Dermis blood vessel endothelial cell (primary cell): ENCODE measurements at places on chromosomes 16 and 17. TPM values are rescaled to one million over a fixed set of nuclear protein-coding genes. Genes with fewer than 3 reads are reported as not detected.
A peak's percentile ranks its signal among the peaks of the same experiment; 100 is the strongest.

DNA sequence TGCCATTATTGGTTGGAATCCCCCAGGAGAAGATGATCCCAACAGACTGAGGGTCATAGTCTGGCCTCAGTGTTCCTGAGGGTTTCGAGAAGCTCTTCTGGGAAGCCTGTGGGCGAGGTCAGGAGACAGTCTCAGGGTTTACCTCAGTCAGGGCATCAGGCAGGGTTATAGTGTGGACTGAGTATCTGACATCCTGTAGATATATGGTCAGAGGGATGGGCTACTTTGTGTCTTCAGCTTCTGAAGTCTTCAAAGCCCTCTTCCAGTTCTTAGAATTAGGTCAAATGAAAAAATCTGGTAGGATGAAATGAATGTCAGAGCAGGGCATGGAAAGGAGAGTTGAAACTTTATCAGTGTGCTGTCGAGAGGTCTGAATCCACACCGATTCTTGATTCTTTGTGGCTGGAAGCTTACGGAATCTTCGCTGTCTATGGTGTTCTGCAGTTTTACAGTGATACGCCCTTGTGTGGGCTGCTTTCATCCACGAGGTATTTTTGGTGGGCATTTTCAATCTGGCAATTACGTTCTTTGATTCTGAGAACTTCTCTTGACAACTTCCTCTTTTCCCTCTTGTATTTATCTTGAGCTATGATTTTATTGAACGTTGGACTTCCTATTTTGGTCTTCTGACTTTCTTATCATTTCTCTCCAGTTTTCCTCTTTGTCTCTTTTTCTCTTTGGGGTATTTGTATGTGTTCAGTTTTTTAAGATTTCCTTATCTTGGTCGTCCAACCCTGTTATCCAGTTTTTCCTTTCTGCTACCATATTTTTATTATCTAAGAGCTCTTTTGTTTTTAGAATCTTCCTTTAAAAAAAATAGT is 30.4 kb downstream of the BPTF start:
- no peak for DNase-seq

The NLRC5 gene
- 25.5 and 34.5 TPM in 2 replicates for total RNA-seq

The ARHGDIG gene
- total RNA-seq = 1.2 TPM in 1 of 2 replicates, not detected in the other

The KRT15 gene
- total RNA-seq = 0.51 TPM in 2 replicates

DNA sequence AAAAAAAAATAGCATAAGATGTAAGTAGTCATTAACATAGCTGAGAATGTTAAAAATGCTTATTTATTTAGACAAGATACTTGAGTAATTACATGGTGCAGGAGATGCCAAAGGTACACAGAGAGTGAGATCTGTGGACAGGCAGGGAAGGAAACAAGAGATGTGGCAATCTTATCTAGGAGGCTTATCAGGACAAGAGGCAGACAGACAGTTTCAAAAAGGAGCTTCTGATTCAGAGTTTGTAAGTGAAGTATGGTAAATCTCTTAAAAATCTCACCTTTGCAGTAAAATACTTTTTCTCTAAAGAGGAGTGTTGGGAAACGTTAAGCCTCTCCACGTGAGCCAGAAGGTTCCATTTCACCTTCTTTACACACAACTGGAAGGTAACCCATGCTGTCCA is 19.9 kb upstream of the GHDC start:
- DNase-seq = no peak

The KRT32 gene
- not detected in 2 replicates for total RNA-seq

The IL21R gene
- total RNA-seq = under 0.01 and 0.14 TPM in 2 replicates

DNA sequence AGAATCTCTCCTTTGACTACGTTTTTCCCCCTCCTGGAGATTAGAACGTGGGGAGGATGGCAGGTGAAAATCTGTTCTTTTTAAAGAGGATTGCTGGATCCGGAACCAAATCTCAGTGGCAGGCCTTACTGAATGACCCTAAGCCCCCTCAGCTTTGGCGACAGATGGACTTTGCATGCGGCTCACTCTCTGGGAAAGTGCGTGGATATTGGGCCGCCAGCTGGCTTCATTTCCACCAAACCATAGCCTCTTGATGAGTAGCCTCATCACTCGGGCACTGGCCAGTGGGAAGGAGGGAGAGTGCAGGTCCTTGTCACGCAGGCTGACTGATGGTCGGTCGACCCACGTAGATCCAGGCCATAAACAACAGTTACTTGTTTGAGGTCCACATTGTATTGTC is 31.3 kb upstream of the CCDC182 start:
- no peak for DNase-seq

DNA sequence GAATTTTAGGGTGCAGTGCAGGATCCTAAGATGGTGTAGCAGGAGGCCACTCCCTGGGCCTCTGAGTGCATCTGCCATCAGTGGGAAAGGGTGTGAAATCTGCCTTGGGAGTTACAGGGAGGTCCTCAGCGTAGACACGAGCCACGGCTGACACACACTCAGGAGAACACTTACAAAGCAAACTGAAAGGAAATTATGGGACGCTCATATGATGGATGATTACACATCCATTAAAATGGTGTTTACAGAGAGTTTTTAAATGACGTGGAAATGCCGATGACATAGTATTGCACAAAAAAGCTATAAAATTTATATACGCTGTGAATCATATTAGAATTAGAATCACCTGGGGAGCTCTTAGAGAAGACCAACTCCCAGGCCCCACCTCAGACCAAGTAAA is 175.2 kb downstream of the CCDC182 start:
- DNase-seq = no peak

DNA sequence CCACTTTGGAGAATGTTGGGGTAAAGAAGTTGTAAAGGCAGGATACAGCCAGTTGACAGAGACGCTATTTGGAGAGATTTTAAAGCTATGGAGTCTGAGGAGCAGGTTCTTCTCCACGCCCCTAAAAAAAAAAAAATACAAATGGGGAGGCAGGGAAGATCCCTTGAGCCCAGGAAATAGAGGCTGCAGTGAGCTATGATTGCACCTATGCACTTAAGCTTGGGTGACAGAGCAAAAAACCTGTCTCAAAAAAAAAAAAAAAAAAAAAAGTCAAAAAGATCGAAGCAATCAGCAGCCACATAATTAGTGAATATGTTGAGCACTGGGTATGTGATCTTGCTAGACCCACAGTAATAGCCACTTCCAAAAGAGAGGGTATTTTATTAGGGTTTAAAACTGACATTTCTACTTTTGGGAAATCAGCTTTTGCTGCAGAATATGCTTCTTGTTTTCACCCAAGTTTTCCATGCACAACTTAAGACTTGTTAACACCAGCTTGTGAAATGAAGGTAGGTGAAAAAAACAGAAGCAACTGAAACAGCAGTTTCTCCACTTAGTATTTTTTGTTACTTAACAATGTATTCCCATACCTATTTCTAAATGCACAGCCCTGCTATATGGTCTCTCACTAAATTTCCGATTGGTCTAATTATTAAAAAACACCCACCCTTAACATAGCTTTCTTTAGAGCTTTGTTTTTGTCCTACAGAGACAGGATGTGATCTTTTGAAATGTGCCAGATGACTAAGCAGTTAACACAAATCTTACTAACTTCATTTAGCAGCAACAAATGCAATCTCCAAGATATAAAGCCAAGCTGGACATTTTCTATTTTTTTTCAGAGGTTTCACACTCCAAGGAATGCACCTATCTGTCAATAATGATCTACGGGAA is 2.5 kb upstream of the ARL6IP1 start:
- DNase-seq = peak; percentile 82

The TAC4 gene
- total RNA-seq = not detected in 2 replicates

The SPAG5 gene
- total RNA-seq = 10.6 and 47.7 TPM in 2 replicates

- no peak for DNase-seq
Observed at GRCh38 chr17:17605729-17606088, 14.2 kb upstream of the PEMT start.

GRCh38 chr17:29588562-29589411 is 661 bp downstream of the GIT1 start:
- DNase-seq = peak; percentile 44

GRCh38 chr16:1559446-1559975 is 26.0 kb downstream of the TMEM204 start:
- no peak for DNase-seq

DNA sequence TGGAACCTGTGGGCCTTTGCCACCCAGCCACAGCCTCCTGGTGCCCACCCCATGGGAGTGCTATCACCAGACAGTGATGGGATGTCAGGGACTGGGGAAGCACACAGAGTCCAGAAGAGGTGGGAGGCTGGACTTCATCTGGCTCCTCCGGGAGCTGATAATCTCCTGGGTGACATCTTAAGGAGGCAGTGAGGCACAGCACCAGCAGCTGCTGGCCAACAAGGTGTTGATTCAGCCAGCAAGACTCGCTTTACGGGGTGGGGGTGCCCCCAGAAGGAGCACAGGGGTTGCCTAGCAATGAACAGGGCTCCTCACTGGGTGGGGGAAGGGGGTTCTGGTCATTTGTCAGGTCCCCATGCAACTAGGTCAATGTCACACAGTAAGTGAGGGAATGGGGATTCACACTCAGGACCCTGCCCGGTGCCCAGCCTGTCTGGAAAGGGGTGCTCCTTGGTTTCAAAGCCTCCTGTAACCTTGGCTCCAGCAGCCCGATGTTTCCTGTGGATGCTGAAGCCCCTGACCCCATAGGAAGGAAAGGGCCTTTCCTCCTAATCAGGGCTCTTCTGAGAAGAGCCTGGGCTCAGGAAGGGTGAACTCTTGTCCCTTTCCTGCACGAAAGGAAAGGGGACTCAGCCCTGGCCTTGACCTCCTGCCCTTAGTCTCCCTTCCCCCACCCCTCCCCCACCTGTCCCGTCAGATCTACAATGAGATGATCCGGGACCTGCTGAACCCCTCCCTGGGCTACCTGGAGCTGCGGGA is 17.7 kb downstream of the KIF19 start:
- peak; percentile 52 for DNase-seq

DNA sequence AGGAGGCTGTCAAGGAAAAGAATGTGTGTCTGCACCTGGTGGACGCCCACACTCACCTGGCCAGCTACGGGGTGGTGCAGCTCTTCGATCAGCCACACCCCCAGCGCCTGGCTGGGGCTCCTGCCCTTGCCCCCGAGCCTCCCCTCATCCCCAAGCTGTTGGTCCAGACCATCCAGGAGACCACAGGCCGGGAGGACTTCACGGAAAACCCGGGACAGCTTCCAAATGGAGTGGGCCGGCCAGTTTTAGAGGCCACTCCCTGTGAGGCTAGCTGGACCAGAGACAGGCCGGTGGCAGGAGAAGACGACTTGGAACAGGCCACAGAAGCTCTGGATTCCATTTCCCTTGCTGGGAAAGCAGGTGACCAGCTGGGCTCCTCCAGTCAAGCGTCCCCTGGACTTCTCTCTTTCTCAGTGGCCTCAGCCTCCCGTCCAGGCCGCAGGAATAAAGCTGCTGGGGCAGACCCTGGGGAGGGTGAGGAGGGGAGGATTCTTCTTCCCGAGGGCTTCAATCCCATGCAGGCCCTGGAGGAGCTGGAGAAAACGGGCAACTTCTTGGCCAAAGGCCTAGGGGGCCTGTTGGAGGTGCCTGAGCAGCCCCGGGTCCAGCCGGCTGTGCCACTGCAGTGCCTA is 2.2 kb downstream of the WDR81 start:
- no peak for DNase-seq

The C17orf50 gene
- total RNA-seq = not detected in 2 replicates
